ENCODE measurements at places on chromosomes 11 and 22.

GRCh38 chr11:3370311-3370870 is 8.6 kb downstream of the ZNF195 start:
- DNase-seq, result no peak

DNA sequence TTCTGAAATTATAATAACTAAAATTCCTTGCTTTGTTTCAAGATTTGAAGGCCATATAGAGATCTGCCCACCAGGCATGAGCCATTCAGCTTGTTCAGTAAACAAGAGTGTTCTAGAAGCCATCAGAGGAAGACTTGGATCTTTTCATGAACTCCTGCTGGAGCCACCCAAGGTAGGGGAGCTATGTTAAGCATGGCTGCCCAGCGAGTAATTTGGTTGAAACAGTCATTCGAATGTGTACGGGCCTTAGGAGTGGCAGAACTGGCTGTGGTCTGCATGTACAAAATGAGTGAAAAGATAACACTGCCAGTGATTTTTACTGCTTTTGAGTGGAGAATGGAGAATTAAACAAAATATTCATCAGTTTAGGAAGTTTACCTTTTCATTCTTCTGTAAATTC is 103.7 kb downstream of the PPP6R3 start:
- no peak for DNase-seq

DNA sequence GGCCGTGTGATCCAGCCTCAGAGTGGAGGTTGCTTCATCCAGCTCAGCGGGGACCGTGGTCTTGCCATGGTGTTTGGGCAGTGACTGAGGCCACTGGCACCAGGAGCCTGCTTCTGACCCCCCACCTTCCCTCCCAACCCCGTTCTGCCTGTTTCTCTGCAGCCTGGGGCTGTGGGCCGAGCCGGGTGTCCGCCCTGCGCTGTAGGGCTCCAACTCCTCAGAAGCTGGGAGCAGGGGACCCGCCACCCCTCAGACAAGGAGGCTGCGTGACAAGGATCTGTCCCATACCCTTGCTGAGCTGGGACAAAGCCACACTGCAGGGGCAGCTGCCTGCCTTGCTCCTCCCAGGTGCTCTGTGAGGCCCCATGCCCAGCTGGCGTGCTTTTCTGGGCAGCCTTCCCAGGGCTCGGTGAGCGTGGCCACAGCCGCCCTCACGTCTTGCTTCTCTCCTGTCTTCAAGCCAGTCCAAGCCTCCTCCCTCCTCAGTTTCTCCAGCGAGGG is 11.7 kb upstream of the ARFGAP3 start:
- no peak for DNase-seq

DNA sequence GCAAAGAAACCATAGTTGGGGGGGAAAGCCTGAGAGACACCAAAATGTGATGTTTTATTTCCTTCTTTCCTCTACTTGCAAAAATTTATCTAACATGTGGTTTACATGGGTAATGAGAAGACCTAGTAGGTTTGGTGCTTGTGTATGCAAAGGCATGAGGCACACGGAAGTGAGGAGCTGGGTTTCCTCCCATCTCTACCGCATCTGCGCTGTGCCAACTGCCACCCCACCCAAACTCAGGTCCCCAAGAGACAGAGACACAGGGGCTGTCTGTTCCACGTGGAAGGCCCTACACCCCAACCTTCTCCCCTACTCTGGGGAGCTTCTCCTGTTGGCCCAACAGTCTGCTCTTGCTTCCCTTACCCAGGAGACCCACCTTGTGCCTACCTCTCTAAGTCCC is 4.8 kb downstream of the RTL6 start:
- peak; percentile 16 for DNase-seq

- no peak for DNase-seq
Measured at GRCh38 chr11:27926981-27927481, 180.9 kb downstream of the KIF18A start.

- DNase-seq, result no peak
Measured at GRCh38 chr11:120708511-120709183, 197.1 kb downstream of the GRIK4 start.

DNA sequence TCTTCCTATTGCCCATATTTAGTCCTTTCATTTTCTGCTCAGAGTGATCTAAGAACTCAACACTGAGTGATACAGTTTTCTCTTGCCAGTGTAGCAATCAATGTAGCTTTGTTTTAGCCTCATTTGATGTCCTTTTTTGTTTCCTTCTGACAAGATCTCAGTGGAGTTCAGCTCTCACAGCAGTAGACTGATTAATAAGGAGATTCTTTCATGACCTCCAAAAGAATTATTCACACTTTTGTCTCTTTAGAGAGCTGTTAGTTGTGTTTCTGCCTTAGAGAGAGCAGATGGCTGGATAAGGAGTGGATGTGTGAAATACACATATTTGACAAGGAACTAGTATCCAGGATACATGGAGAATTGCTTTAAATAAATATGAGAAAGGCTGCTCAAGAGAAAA is 6.6 kb upstream of the TMEM225 start:
- DNase-seq, result no peak

- DNase-seq, result no peak
Measured at GRCh38 chr11:131993246-131993645, 622.8 kb downstream of the NTM start.

DNA sequence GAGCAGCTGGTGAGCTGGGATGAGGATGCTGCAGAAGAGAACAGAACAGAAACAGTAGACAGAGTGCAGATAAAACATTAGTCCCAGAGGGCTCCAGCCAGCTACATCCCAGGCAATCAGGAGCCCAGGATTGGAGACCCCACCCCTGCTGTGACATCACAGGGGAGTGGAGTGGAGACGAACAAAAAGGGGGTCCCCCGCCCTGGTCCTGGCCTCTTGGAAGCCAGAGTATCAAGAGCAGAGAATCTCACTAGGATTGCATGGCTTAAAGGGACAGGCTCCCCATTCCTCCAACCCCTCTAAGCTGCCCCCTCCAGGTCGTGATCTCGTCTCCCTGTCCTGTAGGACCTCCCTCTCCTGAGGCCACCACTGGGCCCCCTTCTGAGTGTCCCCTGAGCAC is at the start of gene P2RX3:
Gene P2RX3, plus strand, starts transcription at position 211 of the 400 bp plus-strand sequence. CDS start 199 bp downstream, outside the sequence.
- DNase-seq, result no peak

GRCh38 chr22:24592058-24592850 is 619 bp downstream of the LRRC75B start:
- no peak for DNase-seq

DNA sequence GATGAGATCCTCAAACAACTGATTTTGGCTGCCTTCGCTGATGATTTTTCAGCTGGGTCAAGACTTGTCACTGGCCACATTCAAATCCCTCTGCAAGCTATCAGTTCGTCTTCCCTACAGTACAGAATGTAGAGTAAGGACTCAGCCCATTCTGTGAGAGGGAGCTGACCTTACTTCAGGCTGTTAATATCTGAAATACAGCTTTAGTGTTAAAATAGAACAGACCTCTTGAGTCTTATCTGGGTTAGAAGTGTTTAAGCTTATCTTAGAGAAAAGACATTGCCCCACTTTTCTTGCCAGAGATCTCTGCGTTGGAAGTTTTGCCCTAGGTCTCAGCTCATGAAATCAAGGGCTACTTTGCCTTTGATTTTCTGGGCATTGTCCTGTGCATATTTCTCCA is 383.4 kb upstream of the LARGE1 start:
- DNase-seq, result no peak

DNA sequence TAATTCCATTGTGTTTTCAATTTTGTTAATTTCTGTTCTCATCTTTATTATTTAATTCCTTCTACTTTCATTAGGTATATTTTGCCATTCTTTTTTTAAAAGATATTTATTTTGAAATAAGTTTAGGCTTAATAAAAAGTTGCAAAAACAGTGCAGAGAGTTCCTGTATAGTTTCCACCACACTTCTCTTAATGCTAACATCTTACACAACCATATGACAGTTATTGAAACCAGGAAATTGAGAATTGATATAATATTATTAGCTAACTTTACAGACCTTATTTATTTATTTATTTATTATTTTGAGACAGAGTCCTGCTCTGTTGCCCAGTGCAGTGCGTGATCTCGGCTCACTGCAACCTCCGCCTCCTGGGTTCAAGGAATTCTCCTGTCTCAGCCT is 13.8 kb upstream of the SPDYC start:
- no peak for DNase-seq

DNA sequence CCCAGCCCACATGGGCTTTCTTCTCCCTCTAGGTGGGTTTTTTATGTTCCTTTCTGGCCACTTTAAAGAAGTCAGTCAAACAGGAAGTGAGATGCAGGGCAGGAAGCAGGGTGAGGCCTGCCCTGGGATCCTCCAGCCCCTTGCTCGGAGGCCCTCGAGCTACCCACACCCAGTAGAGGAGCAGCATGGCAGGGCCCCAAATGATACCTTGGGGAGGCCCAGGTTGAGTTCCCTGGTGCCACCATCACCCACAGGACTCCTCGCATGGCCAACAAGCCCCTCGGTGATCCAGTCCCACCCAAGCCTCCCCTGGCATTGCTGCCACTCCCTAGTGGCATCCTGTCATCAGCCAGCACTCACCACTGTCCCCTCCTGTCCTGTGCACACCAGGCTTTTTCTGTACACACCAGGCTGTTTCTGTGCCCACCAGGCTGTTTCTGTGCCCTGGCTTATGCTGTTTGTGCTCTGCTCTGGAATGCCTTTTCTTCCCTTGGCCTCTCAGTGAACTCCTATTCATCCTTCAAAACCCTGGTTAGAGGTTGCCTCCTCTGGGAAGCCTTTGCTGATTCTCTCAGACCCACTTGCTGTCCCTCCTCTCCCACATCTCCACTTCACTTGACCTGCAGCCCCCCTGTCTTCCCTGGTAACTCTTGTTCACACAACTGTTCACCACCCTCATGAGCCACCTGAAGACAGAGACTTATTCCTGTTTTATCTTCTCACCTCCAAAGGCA is 3.1 kb upstream of the PTGDR2 start:
- DNase-seq, result no peak

GRCh38 chr11:95299078-95299679 is 68.2 kb upstream of the SESN3 start:
- no peak for DNase-seq

- DNase-seq, result no peak
Measured at GRCh38 chr11:110217936-110218335, 78.5 kb downstream of the RDX start.

GRCh38 chr22:39482768-39483167 is 19.3 kb upstream of the MIEF1 start:
- DNase-seq, result no peak

DNA sequence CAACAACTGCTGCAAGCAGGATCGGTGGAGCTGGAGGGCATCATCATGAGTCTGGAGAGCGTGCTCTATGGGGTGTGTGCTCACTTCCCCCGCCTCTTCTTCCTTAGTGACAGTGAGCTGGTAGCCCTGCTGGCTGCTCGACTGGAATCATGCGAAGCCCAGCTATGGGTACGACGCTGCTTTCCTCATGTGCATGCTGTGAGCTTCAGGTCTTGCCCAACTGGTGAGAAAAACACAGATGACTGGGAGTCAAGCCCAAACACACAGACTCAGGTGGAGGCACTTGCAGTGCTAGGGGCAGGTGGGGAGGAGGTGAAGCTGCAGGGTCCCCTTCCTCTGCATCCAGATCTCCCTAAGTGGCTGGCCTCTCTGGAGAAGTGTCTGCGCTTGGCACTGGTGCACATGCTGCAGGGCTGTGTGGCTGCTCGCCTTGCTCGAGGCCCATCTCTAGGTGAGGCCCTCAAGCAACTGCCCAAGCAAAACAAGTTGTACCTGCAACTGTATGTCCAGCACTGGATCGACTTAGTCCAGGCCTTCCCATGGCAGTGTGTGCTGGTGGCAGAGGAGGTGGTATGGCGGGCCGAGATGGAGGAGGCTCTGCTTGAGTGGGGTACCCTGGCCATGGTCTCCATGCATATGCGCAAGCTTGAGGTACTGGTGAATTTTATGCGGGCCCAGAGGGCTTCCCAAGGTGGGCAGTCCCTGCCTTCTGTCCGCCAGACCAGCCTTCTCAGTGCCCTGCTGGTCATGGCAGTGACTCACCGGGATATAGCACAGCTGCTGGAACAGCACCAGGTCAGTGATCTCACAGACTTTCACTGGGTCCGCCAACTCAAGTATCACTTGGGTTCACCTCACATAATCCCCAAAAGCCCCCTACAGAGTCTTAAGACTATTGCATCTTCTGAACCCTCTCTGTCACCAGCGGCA is 48.1 kb downstream of the DNHD1 start:
- DNase-seq, result no peak

- no peak for DNase-seq
Measured at GRCh38 chr11:47617417-47617809, 23.2 kb upstream of the C1QTNF4 start.

GRCh38 chr22:38924347-38924952 is 33.0 kb upstream of the APOBEC3A start:
- no peak for DNase-seq

GRCh38 chr22:38462960-38463784 is 4.7 kb upstream of the KDELR3 start:
- no peak for DNase-seq

DNA sequence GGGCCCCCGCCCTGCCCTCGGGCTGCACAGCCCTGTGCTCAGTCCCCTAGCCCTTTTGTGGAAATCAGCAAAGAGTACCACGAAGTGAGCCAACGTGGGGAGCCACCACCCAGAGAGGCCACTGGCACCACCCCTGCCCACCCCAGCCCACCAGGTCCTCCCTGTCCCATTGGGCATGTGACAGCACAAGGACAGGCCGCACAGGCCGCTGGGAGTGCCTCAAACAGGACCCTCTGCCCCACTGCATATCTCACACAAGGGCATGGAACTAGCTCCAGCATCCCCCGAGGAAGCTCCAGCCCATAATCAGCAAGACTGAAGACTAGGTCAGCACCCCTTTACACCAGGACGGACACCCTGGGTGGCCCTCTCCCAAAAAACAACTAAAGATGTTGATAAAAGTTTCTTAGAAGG is 29.7 kb downstream of the GNB1L start:
- DNase-seq, result no peak

DNA sequence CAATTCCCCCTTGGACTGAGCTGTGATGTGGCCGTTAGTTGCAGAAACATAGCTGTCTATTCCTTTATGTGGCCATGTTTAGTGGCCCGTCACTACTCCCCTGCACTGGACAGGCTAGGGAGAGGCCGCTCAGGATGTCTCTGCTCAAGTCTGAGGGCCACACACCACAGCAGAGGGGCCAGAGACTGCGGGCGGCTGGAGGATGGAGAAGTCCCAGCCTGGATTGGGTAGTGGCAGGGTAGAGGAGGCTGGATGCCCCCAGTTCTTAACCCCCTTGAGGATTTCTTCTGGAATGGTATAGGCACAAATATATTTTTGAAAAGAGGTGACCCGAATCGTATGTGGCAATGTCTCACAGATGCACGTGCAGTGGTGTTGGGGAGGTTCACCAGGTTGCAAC is 116.4 kb upstream of the B3GAT1 start:
- DNase-seq, result no peak

DNA sequence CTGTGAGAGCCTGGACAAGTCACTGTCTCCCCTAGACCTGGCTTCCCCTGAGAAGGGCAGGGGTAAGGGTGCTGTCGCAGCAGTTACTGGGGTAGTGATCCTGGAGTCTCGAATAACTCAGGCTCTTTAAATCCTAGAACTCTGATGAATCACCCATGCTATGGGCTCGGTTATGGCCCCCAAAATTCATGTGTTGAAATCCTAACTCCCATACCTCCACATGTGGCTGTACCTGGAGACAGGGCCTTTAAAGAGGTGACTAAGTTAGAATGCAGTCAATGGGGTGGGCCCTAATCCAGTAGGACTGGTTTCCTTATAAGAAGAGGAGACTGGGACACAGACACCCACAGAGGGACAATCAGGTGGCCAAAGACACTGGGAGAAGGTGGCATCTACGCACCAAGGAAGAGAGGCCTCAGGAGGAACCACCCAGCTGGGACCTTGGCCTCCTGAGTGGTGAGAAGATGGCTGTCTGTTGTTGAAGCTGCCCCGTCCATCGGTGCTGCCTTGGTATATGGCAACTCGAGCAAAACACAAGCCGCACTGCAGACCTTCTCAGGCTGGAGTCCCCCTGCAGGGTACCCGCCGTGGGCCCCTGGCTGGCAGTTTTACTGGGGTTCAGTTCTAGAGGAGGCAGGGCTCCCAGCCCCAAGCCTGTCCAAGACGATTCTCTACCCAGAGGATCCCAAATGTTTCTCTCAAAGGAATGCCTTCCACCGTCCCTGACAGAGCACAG is 48.8 kb upstream of the SHISAL1 start:
- DNase-seq, result no peak

Data from activated effector memory CD4-positive, alpha-beta T cell treated with Interleukin-2 at 50 U/mL for 16 hours (primary cell).